SW480 (cell line): ENCODE measurements at places on chromosomes 1 and 21.
A peak's percentile ranks its signal among the peaks of the same experiment; 100 is the strongest.

DNA sequence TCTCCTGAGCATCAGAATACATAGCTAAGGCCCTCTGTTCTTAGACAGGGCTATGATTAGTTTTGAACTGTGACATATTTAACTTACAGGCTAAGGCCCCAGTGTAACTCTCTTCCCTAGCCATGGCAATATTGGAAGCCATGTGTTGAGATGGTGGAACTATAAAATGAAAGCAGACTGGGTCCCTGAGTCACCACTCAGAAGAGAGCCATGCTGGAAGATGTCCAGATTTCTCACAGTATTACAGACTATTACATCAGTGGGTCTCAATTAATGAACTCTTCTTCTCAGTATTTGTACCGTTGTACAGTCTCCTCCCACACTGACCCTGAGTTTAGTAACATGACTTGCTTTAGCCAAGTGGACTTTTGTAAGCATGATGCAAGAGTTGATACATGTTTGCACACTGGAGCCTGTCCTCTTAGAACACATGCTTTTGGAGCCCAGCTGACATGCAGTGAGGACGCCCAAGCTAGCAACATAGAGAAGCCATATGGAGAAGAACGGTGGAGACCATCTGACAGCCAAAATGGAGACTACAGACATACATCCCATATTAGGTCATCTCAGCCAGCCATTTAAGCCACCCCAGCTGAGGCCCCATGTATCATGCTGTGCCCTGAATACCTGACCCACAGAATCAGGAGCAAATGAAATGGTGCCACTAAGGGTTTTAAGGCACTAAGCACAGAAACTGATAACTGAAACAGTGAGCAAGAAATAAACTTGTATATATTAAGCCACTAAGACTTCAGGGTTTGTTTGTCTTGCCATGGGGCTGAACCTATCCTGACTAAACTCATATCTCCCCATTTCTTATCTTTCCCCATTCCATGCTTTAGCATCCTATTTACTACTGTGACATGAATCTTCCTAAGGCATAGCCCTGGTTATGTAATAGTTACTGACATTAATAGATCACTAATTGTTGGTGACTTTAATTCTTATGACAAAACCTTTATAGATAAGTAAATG, 24.4 kb downstream of the TBX15 start:
- DNase-seq = peak; percentile 70

DNA sequence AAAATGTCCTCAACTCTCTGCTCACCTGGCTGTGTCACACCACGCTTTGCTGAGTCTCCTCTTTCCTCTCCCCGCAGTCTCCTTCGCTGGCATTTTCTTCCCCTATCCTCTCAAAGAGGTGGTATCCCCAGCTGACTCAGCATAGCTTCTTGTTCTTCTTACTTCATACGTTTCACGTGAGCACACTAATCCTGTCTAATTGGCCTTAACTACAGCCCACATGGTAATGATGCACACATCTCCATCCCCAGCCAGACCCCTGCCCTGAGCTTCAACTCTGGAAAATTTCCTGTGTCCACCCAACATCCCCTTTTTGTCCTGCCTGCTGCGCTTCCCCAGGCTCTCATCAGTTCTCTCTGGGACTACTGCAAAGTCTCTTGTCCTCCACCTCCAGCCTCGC, 169.8 kb downstream of the TTLL7 start:
- DNase-seq = no peak

GRCh38 chr1:241269116-241269515, 87.9 kb downstream of the RGS7 start:
- no peak for DNase-seq

- DNase-seq = no peak
Measured at GRCh38 chr1:7454052-7454815, 316.9 kb upstream of the VAMP3 start.

DNA sequence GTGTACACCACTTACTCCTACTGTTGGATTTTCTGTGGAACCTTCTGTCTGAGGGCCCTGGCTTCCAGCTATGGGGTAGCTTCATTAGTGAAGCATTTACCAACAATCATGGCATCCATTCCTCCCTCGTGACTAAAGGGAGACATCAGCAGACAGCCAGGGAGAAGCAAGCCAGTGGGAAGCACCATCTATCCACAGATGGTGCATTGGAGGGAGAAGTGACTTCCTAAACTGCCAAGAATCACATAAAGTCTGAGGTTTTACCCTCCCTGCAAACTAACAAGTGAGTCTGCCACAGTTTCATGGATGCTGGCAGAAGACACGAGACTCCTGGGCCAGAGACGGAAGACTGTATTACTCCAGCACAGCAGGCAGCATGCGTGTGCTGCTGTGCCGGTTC, 31.4 kb downstream of the UMODL1 start:
- DNase-seq = peak; percentile 12

DNA sequence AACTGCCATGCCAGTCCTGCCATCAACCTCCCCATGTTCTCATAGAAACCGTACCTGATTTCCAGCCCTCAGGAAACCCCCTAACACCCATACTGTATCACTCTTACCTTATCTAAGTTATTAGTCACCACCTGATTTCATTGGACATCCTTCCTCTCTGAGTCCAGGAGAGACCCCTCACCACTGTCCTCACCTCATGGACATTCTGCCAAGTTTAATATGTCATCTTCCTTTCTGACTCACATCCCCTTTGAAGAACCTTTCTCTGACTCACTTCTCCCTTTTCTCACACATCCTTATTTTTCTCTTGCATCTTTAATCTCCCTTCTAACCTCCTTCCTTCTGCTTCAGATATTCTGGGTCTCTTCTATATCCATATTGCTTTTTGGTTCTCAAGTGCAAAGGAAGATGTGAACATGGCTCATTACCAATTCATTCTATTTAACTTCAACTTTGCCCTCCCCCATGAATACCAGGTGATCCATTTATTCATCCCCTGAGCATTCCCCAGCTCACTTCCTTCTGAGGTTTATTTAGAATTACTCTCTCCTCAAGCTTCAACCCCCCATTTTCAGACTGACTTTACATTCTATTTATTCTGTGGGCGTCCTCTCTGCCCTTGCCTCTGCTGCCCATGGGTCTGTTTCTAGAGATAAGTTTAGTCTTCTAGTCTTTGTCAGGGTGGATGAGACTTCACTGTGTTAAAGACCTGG, 206.8 kb upstream of the ESRRG start:
- DNase-seq = no peak

DNA sequence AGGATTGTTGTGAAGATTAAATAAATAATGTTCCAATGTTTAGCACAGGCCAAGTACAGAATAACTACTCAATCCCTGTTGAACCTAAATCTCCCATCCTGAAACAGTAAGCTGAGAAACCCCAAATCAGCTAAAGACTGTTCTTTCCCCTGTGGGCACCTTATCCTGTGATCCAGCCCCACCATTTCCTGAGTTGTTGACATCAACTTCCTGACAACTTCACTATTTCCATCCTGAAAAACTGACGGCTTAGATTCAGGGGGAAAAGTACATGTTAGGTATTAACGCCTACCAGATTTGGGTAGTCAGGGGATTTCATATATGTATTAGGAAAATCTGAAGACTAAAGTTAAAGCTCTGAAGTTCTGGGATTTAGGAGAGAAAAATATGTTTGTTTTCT, 51.7 kb upstream of the PALMD start:
- DNase-seq = no peak

- no peak for DNase-seq
Measured at GRCh38 chr21:45241357-45241756, 46.3 kb downstream of the POFUT2 start.

DNA sequence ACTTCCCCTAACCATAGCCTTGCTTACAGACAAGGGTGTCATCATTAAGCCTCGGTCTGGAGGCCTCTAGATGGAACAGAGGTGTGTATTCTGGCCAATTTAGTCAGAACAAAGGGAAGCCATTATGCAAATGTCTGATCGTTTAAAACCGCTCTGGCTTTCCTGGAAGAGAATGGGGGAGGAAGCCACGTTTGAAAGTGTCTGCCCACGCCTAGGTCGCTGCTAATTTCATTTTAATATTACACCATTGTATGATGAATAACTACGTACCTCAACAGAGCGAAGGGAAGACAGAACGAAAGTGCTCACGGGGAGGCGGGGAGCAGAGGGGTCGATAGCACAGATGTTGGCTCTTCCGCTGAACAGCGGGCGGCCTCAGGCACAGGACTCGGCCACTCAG, 41.1 kb upstream of the CSF3R start:
- no peak for DNase-seq
